ENCODE measurements at places on chromosomes 5 and 9.

GRCh38 chr5:126852841-126853271 lies 75.9 kb downstream of the LMNB1 start:
- no peak for DNase-seq

GRCh38 chr5:161201558-161201957 lies 345.0 kb downstream of the GABRB2 start:
- DNase-seq, result no peak

DNA sequence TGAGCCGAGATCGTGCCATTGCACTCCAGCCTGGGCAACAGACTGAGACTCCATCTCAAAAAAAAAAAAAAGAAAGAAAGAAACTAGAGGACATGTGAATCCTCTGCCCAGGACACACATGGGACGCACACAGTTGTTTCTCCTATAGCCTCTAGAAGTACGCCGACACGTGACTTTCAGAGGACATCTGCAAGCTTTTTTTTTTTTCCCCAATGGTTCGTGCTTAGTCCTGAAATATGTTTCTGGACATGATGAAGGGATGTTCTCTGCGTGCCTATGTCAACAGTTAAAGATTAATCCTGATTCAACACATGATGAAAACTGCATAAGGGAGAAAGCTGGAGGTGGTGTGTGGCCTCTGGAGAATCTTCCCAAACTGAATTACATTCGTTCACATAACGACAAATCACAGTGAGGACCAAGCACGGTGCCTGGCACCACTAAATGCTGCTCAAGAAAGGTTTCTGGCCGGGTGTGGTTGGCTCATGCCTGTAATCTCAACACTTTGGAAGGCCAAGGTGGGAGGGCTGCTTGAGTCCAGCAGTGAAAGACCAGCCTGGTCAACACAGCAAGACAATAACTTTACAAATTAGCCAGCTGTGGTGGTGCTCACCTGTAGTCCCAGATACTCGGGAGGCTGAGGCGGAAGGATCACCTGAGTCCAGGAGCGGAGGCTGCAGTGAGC lies 9.8 kb downstream of the COL23A1 start:
- DNase-seq, result no peak

GRCh38 chr5:167064198-167064776 lies 1227.2 kb upstream of the WWC1 start:
- no peak for DNase-seq

- DNase-seq, result no peak
These were observed 13.0 kb downstream of the C1QTNF2 start for GRCh38 chr5:160357394-160357793.

DNA sequence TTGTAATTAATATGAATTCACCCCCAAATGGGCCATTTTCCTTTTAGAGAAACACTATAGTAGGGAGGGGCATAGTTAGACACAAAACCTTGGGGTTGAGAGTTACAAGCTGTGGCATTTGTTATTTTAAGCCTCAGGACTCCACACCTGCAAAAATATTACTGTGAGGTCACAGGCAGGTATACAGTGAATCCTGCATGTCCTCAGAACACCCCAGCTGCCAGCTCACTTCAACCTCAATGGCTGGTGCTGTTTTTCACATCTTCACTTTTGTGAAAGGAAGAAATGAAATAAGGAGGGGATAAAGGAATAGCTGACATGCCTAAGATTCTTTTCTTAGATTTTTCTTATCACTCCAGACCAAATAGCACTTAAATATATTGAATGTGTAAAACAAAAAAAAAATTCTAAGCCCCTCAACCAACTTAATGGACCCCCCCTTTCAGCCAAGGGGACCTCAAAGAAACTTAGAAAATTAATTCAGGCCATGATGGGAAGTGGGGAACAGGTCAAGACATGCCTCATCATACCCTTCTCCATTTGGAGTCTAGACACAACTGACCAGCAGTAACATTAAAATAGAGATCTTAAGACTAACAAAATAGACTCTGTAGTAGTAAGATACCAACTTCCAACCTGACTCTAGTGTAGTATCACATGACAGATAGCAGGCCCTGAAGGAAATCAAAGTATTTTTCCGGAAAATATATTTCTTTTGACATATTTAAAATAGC lies 9.2 kb downstream of the C9orf85 start:
- no peak for DNase-seq

- DNase-seq, result no peak
These were observed 61.7 kb downstream of the MRPL36 start for GRCh38 chr5:1737790-1738405.

- no peak for DNase-seq
These were observed 159.1 kb downstream of the ROR2 start for GRCh38 chr9:91790917-91791316.

GRCh38 chr5:175493260-175493659 lies 14.9 kb downstream of the SFXN1 start:
- no peak for DNase-seq

DNA sequence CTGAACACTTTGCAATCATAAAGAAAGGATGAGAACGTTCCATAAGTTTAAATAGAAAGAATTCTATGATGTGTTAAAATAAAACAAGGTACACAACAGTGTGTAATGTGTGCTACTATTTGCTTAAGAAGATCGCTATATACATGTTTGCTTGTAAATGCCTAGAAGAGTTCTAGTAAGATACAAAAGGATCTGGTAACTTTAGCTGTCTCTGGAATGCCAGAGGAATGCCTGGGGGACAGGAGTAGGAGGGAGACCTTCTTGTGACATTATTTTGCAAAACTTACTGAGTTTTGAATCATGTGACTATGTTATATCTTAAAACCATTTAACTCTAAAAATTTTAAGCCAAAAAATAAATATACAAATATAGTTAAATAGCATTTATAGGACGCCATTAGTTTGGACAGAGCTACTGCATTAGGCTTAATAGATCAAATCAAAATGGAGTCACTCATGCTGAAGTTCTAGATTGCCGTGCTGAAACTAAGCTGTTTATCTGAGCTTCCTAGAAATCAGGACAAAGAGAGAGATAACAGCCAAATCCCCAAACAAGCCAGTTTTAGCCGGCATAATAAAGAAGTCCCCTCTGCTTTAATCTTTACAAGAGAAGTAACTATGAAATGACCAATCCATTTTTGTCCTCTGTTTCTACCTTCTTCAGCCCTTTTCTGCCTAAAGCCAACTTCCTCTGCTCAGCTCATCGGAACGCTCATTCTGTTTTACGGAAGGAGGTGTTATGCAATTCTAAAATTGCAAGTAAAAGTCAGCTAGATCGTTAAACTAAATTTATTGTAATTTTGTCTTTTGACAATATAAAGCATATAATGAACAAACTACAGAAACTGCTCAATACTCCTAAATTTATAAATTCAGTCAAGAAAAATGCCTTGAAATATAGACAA lies 44.8 kb downstream of the LIX1 start:
- no peak for DNase-seq

GRCh38 chr5:157072508-157072907 lies 13.6 kb upstream of the HAVCR1 start:
- DNase-seq, result no peak

- DNase-seq, result no peak
These were observed 160.4 kb downstream of the CFAP90 start for GRCh38 chr5:7690557-7690956.

DNA sequence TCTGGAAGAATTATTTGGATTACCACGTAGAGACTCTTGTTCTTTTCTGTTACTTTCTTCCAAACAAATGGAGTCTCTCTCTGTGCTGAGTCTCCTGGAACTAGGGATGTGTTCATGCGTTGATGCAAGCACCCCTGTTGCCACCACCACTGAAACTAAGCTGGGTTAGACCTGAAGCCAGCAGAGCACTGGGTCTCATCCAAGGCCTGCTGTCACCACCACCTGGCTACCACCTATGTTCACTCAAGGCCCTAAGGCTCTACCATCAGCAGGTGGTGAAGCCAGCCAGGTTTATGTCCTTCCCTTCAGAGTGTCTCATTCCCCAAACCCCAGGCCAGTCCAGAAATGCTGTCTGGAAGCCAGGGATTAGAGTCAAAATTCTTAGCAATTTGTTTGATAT lies 13.3 kb downstream of the RIC1 start:
- no peak for DNase-seq

GRCh38 chr9:136671254-136671614 lies 8.5 kb downstream of the EGFL7 start:
- no peak for DNase-seq

DNA sequence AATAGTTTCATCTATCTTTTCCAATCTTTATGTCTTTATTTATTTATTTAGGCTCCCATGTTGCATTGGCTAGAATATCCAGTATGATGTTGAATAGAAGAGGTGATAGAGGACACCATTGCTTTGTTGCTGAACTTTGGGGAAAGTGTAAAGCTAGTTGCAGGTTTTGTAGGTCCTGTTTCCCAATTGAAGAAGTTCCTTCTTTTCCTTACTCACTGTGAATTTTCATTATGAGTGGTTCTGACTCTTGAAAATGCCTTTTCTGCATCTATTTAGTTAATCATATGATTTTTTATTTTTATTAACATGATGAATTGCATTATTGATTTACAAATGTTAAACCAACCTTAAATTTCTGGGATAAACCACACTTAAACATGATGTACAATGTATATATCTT lies 58.9 kb upstream of the NR3C1 start:
- DNase-seq, result no peak

DNA sequence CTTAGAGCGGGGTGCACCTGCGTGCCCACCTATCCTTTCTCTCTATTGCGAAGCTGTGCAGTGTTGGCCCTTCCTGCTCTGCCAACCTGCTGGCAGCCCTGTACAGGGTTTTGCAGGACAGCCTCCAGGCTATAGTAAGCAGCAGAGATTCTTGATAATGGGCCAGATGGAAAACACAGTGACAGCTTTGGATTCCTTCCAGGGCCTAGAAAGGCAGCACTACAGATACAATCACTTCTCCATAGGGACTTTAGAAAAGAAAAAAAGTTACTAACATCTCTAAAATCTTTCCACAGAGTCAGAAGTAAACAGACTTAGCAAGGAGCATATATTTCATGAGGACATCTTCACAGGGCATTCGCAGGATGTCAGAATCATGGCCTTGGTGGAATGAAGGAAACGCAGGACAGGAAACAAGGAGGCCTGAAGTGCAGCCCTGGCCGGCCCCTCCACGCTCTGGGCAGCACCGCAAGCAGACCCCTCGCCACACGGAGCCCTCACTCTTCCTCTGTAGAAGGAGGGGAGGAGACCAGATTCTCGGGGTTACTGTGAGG lies 172.1 kb upstream of the GAS1 start:
- peak; percentile 93 for DNase-seq

DNA sequence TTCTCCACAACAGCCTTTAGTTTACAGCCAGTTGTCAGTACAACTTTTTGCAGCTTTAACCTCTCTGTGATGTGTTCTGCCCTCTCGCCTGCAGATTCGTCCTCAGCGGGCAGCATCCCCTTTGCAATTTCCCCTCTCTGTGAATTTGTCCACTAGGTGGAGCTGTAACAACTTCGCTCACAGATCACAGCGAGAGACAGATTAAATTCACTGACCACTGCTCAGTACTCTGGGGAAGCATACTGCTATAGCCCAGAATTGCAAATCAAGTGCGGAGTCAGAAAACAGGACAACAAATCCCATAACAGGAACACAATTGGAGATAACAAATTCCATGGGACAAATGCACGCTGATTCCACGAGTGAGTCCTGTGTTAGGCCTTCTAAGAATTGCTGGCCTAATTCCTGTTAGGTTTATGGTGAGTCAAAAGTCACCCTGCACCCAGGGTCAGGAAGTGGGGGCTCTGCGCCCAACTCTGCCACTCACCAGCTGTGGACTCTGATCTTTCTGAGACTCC lies 2124.9 kb downstream of the MAT2B start:
- DNase-seq, result peak; percentile 2

GRCh38 chr5:1765141-1765879 lies 34.3 kb downstream of the MRPL36 start:
- DNase-seq, result no peak

Measured in fibroblast of gingiva (primary cell).